HAP-1 (cell line): ENCODE measurements at places on chromosomes 1 and 21.
A peak's percentile ranks its signal among the peaks of the same experiment; 100 is the strongest.

- DNase-seq: no peak
Measured at GRCh38 chr1:89322402-89322801, 41.5 kb upstream of the GBP6 start.

DNA sequence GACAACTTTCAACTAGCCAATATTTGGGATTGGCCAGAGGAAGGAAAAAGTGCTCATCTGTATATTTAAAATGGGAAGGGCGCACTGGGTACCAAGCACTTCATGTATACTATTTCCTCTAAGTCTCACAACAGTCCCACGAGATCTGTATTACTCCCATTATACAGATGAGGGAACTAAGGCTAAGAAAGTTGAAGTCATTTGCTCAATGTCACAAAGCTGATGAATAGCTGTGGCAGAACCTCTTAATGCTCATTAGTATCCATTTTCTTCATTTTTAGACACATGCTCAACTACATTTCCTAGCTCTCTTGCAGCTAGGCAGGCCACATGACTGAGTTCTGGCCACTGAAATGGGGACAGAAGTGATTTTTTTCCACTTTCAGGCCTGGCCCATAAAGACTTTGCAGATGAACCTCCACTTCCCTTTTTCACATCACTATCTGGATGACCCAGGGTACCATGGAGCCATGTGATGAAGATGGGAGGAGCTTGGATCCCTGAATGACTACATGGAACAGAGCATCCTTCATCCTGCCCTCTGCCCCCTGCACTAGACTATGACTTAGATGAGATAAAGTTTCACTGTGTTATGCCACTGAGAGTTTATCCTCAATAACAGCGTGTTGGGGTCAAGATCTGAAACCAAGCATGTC, 31.8 kb downstream of the ATF3 start:
- DNase-seq: no peak

GRCh38 chr1:180271272-180272255, 41.5 kb downstream of the LHX4 start:
- no peak for DNase-seq

DNA sequence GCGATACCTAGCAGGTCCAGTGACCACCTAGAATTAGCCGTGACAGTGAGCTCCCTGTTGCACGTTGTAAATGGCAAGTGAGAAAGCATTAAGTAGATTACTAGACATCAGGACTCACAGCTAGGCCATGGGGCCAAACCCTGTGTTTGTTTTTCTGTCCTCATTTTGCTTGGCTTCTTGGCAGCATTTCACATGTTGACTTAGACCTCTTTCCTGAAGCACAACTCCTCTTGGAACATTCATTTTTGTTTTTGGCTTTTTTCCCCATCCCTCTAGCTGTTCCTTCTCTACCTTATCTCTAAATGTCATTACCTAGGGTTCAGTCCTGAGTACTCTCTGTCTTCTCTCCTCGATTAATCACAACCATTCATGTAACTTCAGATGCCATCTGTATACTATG, 16.9 kb upstream of the PTPN14 start:
- no peak for DNase-seq

- no peak for DNase-seq
Measured at GRCh38 chr1:77824079-77824478, 44.6 kb downstream of the MIGA1 start.

- no peak for DNase-seq
Measured at GRCh38 chr1:151976015-151976343, 17.7 kb downstream of the S100A10 start.

GRCh38 chr1:200184196-200184595, 156.7 kb downstream of the NR5A2 start:
- peak; percentile 80 for DNase-seq

- no peak for DNase-seq
Measured at GRCh38 chr1:185058876-185059275, 13.5 kb downstream of the RNF2 start.

DNA sequence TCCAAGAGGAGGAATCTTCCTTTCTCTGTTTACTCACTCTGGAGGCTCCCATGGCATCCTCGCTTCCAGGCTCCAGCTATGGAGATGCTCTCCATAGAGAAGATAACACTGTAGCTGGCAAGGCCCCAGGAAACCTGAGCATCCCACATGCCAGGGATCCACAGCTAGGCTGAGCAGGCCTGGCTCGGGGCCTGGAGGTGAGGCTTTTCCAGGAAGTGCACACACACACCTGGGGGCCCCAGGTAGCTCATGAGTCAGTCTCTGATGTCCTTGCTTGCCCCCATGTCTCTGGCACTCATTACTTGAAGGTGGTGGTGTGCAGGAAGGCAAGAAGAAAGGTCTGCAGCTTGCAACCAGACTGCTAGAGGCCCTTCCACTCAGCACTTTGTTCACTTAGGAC, 5.5 kb upstream of the LCE5A start:
- no peak for DNase-seq

- DNase-seq: no peak
Measured at GRCh38 chr1:114959423-114959822, 70.2 kb upstream of the TSHB start.

DNA sequence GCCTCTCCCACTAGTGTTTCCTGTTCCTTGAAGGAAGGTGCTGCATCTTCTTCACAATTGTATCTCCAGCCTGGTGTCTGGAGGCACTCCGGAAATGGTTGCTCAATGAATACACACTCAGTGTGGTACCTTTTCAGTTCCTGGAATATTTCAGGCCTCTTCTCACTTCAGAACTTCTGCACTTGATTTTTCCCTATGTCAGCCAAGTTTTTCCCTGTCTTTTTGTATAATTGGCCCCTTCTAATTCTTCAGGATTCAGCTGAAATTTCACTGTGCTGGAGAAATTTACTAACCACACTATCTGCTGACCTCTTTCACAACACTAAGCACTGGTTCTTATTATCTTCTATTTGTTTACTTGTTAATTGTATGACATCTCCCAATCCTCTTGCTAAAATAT, 61.2 kb upstream of the MAP10 start:
- no peak for DNase-seq

GRCh38 chr21:23837564-23837963, 1769.7 kb downstream of the MRPL39 start:
- no peak for DNase-seq

GRCh38 chr1:91876040-91876470, 9.9 kb downstream of the TGFBR3 start:
- DNase-seq: no peak

DNA sequence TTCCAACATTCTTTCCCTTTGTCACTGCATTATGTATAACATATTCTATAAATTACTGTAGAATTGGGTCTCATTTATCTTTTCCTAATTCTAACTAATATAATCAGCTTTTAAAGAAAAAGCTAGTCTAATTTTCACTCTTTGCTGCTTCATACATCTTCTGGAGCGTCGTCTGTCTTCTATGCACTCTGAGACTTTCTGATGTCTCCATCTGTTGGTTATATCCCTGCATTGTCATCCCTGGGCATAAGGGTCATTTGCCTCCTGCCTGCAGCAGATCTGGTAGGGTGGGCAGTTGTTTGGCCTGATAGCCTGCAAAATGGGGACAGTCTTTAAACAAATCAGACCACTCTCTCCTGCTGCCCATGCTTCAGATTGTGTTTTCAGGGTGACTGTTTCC, 40.8 kb upstream of the DYNLT5 start:
- DNase-seq: no peak
